Ammon's horn (tissue), 1 donor: ENCODE measurements at places on chromosomes 5 and 9.

DNA sequence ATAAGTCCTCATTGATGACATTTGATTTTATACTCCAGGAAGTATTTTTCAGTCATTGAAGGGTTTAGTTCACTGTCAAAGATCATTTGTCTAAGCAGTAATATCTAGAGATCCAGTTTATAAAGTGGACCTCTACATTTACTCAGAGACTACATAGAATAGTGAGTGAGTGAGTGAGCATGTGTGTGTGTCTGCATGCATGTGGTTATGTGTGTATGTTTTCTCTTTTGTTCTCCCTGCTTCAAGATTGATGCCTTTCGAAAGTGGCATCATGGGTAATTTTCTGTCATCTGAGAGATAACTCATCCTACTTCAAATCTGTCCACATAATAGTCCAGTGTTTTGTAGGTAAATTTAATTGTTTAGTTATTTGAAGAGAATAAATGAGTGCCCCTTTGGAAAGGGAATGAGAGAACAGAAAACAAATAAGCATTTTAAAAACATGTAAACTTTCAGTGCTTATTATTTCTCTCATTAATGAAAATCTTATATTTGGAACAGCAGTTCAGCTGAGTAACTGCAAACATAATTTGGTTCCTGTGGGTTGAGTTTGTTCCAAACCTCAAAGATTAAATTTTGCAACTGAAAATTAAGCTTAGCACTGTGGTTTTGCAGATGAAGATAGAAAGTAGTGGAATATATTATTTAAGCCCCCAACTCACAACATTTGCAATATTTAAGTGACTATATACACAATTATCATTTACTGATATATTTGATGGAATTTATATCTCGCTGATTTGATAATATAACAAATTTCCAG, 1295.1 kb upstream of the C9orf72 start:
- no peak for DNase-seq

GRCh38 chr5:138943599-138944173, 68.6 kb upstream of the LRRTM2 start:
- DNase-seq = no peak

DNA sequence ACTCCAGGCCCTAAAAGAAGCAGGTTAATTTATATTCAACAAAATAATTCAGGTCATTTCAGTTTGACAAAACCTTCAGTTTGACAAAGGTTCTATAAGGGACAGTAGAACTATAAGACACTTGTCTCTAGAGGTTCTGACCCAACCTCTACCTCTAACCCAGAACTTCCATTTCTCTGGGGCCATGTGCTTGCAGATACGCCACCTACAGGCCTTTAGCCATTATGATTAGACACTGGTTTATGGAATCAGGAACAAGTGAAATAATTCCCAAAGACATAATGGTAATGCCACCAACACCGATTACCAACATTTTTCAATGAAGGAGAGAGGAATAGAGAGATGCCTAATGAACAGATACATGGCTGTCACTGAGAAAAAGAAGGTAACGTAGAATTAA, 733.9 kb downstream of the PRELID2 start:
- no peak for DNase-seq

DNA sequence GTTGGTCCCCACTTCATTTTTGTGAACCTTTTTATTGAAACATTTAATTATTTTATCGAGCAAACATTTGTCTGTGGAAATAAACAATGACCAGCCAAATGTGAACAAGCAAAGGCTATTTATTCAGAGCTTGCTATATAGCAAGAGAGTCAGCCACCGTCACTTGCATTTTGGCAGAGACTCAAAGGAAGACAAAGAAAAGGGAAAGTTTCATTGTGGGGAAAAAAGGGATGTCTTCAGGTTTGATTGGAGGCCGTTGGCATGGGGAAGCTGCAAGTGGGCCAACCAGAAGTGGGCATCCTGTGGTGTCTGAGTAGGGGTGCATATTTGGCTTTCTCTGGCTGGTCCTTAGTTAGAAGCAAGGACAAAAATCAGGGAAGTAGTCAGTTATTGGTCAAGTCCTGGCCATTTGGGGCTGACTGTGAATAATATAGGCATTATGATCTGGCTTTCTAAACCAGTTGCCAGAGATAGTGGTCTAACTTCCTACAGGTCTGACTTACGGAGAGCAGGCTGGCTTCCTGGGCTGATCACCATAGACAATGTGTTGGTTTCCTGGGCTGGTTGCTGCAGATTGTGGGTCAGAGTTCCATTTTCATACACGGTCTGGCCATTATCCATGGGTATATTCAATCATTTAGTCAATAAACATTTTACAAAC, 16.6 kb downstream of the ENC1 start:
- DNase-seq = no peak

- no peak for DNase-seq
Observed at GRCh38 chr9:13677801-13678200, 398.3 kb upstream of the MPDZ start.

- no peak for DNase-seq
Observed at GRCh38 chr9:114163517-114163951, 8.2 kb downstream of the COL27A1 start.

GRCh38 chr5:92119110-92119509, 736.0 kb upstream of the ARRDC3 start:
- DNase-seq = no peak

DNA sequence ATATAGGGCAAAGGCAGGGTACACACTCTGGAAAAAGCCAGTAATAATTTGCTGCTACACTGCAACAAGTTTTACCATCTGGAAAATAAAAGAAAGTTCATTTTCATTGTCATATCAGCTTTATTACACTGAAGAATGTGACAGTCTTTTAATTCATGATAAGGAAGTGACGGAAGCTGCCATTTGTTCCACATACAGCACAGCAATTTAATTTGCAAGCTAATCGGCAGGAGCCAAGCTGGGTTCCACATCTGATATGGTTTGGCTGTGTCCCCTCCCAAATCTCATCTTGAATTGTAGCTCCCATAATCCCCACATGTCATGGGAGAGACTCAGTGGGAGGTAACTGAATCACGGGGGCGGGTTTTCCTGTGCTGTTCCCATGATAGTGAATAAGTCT, 16.5 kb downstream of the PRELID2 start:
- no peak for DNase-seq
